ENCODE measurements at places on chromosomes 7 and 10.
A peak's percentile ranks its signal among the peaks of the same experiment; 100 is the strongest.

DNA sequence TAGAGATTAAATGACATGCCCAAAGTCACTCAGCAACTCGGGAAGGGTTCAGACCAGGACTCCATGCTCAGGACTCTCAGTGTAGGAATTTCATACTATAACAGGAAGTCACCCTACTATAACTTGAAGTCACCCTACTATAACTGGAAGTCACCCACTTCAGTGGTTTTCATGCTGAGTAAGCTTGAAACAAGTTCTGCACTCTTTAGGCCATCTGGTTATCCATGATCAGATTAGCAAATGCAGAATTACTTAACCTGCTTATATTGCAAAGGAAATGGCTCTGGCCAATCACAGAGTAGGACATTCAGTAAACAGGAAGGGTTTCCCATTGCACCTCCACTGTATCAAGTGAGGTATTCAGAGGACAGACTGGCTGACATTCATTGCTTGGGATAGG, 1240.4 kb downstream of the GATA3 start:
- DNase-seq, result no peak

DNA sequence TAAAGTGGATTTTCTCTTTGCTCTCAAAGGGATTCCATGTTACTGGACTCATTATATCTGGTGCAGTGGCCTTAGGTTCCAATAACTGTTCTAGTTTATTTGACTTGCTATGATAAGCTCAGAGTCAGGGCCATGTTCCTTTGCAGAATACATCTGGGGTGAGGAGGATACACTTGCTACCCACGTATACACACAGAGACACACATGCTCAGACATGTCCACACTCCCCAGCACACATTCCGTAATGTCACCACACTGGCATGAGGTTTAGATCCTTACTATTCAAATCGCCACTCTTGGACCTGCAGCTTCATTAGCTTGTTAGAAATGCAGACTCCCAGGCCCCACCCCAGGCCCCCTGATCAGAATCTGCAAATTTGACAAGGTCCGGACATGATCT, 195.3 kb downstream of the BMPER start:
- no peak for DNase-seq

- peak; percentile 80 for DNase-seq
Observed at GRCh38 chr10:86225103-86225782, 141.4 kb downstream of the GRID1 start.

- no peak for DNase-seq
Observed at GRCh38 chr10:124665980-124666379, 78.2 kb downstream of the FAM53B start.

- no peak for DNase-seq
Observed at GRCh38 chr10:4372601-4373000, 453.4 kb upstream of the AKR1E2 start.

DNA sequence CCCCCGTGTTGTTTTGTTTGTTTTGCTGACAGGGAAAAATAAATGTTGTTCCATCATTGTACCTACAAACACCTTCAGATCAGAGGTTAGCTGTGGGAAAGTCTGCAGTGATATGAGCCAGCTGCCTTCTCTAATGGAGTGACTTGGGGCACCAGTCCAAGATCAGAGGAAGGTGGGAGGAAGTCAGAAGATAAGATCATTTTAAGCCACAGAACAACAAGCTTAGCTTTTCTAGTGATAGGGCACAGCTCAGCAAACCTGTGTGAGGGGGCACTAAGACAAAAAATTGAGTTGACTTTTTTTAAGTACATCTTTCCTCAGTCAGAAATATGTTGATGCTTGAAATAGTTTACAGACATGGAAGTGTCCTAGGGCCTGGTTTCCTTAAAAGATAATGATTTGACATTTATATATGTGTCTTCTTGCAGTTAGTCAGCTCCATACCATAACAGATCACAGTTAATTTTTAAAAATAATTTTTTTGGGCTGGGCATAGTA, 240.3 kb upstream of the KAT6B start:
- no peak for DNase-seq

DNA sequence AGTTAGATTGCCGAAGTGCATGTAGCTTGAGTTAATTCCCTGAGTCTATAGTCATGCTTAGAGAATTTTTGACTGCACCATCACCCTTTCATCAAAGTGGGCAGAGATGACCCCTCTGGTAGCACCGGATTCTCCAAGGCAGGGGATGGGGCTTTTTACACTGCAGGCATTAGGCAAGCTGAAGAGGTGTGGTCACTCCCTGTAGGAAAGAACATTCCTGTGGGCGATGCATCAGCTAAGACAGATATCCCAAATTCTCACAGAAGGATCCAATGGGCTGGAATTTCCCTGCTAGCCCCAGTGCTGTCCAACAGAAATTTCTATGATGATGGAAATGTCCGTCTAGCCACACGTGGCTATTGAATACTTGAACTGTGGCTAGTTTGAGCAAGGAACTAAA, 118.2 kb downstream of the ADAM12 start:
- DNase-seq, result peak; percentile 22

DNA sequence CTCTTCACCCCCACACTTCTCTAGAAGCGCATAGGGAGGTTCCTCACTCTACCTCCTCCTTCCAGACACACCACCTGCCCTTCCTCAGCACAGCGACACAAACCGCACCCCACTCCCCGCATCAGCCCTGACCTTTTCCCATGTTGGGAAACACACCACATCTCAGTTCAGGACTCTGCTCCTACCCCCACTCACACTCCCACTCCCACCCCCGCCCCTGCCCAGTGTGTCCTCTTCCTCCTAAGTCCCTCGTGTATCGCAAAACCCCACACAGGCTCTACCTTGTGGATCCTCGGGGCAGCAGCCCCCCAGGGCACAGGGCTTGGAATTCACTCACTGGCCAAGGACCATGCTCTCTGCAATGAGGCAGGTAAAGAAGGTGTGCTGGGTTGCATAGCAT, 4.2 kb upstream of the AOC1 start:
- DNase-seq, result no peak

GRCh38 chr7:129278688-129279087, 53.9 kb downstream of the AHCYL2 start:
- DNase-seq, result no peak

- DNase-seq, result no peak
Observed at GRCh38 chr7:87151002-87151728, 1.1 kb upstream of the DMTF1 start.
